ENCODE measurements at places on chromosomes 3 and 15.

DNA sequence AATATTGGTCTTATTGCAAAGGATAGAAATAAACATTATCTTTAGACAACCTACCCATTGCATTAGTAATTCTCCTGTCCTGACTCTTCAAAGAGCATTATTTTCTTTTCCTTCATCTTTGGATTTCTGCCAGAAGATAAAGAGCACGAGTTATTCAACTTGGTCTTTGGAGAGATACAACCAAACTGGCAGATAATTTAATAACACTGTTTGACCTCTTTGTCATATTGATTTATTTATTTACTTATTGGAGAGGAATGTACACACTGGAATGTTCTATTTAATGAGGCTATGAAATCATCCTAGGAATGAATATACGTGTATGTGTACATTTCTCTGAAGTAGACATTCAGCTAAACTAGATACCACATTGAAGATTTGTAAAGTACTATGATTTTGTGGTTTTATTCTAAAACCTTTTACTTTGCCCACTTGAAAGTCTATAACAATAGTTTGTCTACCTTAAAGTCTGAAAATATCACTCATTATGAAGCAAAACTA lies 462.1 kb downstream of the C3orf38 start:
- no peak for DNase-seq

DNA sequence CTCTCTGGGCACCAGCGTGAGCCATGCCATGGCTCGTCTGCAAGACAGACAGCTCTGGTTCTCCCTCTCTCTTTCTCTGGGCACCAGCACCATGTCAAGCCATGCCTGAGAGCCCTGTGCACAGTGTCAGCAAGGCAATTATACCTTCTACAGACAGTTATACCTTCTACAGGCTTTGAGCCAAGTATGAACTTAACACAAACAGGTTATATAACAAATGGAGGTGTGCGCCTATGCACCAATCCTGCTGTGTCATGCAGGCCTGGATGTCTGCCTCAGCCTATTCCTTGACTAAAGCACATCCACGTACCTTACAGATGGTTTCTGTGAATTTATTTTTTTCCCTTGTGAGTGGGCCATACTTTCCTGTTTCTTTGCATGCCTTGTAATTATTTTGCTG lies 5.9 kb upstream of the FBXL2 start:
- no peak for DNase-seq

DNA sequence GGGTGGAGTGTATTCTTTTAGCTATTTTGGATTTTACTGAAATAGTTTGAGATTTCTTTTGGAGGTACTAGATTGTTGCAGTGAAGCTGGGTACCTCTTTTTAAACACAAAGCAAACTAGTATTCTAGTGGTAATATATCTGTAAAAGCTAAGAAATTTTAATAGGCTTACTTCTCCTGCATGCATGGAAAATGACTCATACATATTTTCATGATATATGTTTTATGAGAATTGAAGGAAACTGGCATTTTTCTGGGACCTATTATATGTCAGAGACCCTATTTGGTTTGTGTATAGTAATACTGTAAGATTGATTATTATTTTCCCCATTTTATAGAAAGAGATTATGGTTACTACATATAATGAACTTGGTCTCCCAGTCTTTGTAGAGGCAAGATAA lies 851.0 kb downstream of the DIPK2A start:
- no peak for DNase-seq

DNA sequence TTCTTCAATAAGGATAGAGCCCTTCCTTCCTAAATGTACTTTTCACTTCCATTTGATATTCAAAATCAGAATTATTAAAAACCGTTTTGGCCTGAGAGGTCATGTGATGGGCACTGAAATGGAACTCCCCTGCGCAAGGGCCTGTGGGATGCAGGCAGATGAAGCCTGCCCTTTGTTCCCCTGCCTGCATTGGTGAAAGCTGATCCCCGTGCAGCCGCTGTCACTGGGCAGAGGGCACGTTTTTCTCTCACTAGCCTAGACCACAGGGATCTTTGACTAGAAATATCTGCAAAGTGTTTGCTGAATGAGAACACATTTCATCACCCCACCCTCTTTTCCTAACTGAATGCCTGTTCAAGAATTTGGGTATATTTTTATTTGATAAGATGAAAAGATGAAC lies 74.9 kb downstream of the TIPARP start:
- no peak for DNase-seq

GRCh38 chr3:59404851-59405250 lies 355.0 kb upstream of the CFAP20DC start:
- DNase-seq = no peak

GRCh38 chr3:114313426-114313825 lies 19.6 kb downstream of the TIGIT start:
- DNase-seq = no peak

DNA sequence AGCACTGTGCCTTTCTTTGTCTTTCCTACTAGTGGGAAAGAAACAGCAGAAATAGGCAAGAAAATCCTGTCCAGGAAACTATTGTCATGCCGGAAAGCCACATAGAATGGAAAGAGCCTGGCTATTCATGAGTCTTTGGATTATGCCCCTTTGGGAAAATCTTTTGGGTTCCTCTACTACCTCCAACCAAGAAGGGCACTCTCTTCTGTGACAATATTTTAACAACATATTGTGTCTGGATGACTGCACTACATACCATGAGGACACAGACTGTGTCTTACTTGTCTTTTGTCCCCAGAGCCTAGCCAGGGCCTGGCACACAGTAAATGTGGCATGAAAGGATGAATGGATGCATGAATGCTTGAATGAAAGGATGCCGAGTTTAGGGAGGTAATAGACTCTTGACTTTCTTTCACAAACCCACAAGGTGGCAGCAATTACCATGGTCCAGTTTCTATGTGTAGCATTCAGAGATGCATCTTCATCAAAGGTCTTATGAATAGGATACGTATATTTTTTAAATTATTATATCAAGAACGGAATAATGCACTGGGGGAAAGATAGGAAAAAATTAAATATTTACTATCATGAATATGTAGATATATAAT lies 30.3 kb downstream of the ARL14 start:
- no peak for DNase-seq

DNA sequence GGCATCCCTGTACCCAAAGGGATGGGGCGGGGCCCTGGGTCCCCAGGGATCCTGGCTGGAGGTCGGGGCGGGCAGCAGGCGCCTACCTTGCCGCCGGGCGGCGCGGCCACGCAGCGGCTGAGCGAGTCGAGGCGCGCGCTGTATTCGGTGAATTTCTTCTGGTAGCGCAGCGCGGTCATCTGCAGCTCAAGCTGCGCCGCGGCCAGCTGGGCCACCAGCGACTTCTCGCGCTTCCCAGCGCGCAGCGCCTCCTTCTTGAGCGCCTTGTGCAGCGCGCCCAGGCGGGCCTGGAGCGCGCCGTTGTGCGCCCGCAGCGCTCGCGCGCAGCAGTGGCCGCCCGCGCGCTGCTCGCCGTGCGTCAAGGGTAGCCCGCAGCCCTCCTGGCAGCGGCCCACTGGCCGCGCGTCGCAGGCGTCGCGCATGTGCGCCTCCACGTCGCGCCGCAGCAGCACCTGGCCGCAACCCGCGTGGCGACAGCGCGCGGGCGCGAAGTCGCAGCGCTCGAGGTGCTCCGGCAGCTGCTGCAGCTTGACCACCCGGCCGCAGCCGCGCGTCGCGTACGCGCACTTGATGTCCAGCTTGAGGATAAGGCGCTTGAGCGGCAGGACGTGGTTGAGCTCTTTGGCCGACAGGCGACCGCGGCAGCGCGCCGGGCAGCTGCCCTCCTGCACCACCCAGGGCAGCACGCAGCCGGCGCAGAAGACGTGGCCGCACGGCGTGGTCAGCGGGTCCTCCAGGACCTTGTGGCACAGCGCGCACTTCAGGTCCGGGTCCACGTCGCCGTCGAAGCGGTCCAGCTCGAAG lies 522 bp downstream of the PDZRN3 start:
- no peak for DNase-seq

DNA sequence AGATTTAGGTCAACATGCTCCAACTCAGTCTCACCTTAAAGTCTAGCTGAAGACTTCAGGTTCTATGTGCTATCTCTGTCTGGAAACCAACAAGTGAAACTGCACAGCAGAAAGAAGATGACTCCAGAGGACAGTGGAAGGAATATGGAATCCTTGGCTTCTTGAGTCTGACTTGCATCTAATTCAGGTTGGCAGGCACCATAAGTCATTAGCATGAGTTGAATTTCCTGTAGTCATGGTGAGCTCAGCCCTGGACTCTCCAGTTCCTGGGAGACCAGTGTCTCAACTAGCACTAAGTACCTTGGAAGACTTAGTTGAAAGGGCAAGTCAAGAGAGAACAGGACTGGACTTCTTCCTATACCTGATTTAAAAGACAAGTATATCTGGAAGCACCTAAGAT lies 129.7 kb downstream of the DTWD1 start:
- DNase-seq = no peak

DNA sequence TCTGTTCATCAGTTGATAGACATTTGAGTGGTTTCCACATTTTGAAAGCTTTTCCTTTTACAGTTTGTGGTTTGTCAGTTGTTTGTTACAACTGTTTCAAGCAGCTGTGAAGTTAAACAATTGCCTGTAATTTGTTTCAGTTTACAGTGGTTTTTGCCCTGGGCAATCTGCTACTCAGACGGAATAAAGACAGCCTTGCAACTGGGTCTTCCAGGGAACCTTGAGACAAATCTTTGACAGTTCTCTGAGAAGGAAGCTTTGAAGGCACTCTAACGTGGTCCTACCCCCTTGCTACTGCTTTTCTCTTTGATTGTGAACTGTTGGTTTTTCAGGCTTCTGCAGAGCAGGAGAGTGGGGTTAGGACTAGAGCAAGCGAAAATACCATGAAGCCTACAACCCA lies 28.0 kb downstream of the LRRC28 start:
- DNase-seq = no peak

GRCh38 chr3:60669636-60670035 lies 581.6 kb downstream of the FHIT start:
- no peak for DNase-seq

- DNase-seq = no peak
Measured at GRCh38 chr15:60973637-60974415, 255.3 kb downstream of the RORA start.

- no peak for DNase-seq
Measured at GRCh38 chr3:53067567-53067966, 21.7 kb upstream of the SFMBT1 start.

- DNase-seq = no peak
Measured at GRCh38 chr15:41256577-41257038, 25.5 kb downstream of the CHP1 start.

DNA sequence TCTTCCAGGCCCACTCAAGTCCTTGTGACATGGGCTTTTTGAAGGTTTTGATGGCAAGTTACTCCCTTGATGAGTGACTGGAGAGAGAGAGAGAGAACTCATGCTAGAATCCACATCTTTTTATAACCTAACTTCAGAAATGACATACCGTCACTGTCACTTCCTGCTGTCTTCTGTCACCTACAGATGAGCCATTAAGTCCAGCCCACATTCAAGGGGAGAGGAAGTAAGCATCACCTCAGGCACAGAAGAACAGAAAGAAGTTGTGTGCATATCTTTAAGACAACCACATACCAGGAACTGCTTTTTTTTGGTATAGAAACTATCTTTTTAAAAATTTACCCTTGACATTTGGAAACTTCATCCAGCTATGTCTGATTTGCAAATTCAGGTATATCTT lies 16.6 kb upstream of the TXNRD3 start:
- no peak for DNase-seq

DNA sequence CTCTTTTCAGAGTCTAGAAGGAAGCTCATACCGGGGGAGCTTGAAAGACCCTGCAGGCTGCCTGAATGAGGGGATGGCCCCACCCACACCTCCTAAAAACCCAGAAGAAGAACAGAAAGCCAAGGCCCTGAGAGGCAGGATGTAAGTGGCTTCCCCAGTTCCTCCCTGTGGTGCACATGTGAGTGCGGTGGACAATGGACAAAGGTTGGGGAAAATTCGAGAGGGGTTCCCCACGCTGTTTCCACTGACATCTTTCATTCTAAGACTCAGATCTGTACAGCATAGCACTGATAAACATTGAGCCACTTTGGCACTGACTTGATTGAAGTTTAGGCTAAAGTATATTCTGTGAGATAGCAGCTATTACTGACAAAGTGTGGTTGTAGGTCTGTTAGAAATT lies 79.5 kb upstream of the UMPS start:
- no peak for DNase-seq

DNA sequence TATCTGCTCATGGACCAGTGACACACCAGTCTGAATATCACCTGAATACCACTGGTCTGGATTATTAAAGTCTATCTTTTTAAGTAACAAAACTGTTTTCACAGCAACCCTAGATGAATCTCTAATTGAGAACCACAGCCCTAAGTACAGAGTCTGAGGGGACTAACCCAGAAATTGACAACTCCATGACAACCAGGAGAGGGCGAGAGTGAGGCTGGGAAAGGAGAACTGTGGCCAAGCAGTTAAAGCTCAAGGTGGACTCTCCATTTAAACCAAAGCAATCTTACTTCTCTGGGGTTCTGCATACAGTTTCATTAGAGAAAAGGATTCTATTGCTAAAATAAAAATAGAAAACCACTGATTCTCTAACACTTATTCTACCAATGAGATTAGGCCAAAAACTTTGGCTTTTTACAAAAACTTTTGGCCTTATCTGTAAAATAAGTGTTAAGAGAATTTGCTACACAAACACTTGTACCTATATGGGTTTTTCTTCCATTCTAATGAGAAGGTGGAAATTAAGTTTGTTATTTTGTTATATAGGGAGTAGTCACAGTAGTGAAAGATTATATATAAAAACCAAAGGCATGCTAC lies 11.4 kb downstream of the NEK10 start:
- DNase-seq = peak; percentile 28

GRCh38 chr3:197547306-197548011 lies 8.3 kb downstream of the BDH1 start:
- no peak for DNase-seq

- no peak for DNase-seq
Measured at GRCh38 chr15:94951538-94951937, 720.2 kb downstream of the MCTP2 start.
